ENCODE measurements at places on chromosomes 6 and 20.

GRCh38 chr6:29941471-29941870 lies 861 bp upstream of the HLA-A start:
- no peak for DNase-seq

GRCh38 chr6:127516662-127517273 lies 2.4 kb downstream of the MTCL3 start:
- DNase-seq, result no peak

- DNase-seq, result no peak
Observed at GRCh38 chr6:88386167-88386566, 220.0 kb upstream of the CNR1 start.

DNA sequence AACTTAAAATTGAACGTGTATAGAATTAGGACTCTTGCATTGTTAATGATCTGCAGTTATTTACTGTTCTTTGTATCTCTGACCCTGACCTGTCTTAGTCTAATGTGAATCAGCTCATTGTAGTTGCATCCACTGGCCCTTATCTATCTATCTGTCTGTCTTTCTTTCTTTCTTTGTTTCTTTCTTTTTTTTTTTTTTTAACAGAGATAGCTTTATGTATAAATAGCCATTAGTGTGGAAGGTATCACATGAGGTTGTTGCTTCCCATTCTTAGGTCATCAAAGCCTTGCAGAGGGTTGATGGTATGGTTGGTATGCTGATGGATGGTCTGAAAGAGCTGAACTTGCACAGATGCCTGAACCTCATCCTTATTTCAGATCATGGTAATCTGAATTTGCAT lies 59.9 kb downstream of the ENPP1 start:
- DNase-seq, result no peak

DNA sequence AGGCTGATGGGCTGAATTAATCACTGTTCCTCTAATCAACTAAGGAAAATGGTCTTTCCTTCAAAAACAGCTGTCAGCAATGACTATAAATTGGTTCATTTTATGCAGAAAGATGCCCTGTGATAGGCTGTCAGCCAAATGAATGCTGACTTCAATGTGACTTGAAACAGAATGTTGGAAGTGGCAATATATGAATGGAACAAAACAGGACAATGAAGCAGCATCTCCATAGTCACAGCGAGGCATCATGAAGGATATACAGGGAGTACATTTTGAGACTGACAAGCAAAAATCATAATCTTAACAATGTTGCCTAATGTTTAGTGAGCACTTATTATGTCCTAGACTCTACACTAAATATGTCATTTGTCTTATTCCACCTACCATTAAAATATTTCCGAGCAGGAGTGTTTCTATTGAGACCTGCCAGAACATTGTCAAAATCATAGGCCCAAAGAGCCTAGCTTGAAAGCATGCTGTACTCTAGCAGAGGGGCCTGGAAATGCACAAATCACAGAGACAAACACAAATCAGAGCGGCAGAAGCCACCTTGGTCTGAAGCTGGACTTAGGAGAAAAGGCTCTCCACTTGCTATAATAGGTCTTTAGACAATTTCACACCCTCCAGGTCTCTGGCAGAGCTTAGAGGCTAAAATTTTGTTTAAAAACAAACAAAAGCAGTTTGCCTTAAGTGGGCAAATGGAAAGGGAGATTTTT lies 63.3 kb downstream of the FAM50B start:
- DNase-seq, result no peak

GRCh38 chr20:62019144-62019805 lies 46.4 kb downstream of the TAF4 start:
- DNase-seq, result no peak

- DNase-seq, result no peak
Observed at GRCh38 chr6:118246406-118246805, 301.7 kb upstream of the PLN start.

GRCh38 chr6:33794910-33795623 lies 6.1 kb upstream of the LEMD2 start:
- DNase-seq, result no peak

GRCh38 chr20:48674461-48674860 lies 153.3 kb downstream of the PREX1 start:
- DNase-seq, result no peak

DNA sequence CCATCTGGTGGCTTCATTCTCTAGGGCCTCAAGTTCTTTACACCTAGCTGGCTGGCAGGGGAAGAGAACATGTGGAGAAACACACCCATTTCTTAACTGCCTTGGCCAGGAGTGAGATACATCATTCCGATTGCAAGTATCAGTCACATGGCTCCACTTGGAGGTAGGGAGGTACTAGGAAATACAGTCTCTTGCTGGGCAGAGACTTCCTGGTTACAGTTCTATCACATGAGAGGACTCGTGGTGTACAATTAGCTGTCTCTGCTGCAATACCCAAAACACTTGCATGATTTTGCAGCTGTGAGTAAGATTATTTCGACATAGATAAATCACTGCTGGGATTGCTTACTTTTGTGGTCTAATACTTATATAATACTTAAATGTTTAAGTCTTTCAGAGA lies 51.1 kb downstream of the GTF2H5 start:
- no peak for DNase-seq

- no peak for DNase-seq
Observed at GRCh38 chr20:34108616-34109174, 3.3 kb downstream of the EIF2S2 start.

GRCh38 chr6:132527791-132528190 lies 10.3 kb upstream of the TAAR9 start:
- no peak for DNase-seq

DNA sequence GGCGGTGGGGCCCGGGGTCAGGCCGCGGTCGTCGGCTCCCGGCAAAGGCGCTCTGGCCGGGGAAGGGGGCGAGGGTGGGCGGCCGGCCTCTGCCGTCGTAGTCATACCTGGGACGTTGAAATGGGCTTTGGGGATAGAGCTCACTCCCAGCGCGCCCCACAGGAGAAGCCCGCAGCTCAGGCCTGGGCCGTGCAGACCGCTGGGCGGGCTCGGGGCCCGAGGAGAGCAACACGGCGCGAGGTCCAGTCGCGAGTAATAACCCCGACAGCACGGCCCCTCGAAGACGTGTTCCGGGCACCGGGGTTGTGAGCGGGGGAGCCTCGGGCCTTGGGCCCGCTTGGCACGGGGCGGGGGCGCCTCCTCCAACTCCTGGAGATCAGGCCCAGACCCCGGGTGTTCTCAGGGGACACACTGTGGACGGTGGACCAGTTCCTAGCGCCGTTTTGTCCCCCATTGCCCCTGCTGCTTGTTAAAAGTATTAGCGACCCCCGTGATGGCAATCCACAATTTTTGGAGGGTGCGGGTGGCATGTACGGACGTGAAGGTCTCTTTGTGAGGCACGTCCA lies 10.9 kb downstream of the FOXC1 start:
- DNase-seq, result no peak

- DNase-seq, result no peak
Observed at GRCh38 chr6:127302728-127303660, 36.3 kb downstream of the RNF146 start.

DNA sequence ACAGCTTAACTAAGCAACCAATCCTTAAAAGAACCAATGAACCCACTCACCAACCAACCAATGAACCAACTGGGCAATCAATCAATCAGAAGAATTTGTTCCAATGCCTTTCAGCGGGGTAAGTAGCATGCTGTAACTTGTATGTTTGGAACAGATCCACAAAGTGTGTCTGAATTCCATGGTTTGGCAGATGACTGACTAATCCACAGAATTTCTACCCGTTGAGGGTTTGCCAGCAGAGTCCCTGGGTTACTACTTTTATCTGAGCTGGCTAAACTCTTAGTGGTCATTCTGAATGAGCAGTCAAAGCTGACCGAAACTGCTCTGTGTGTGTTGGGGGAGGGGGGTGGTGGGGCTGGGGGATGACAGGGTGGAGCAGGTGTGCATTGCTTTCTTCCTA lies 125.0 kb upstream of the JAG1 start:
- DNase-seq, result no peak

GRCh38 chr20:63322146-63322932 lies 29.4 kb downstream of the COL20A1 start:
- DNase-seq, result no peak

GRCh38 chr20:63964412-63964811 lies 5.3 kb downstream of the ZNF512B start:
- DNase-seq, result no peak

DNA sequence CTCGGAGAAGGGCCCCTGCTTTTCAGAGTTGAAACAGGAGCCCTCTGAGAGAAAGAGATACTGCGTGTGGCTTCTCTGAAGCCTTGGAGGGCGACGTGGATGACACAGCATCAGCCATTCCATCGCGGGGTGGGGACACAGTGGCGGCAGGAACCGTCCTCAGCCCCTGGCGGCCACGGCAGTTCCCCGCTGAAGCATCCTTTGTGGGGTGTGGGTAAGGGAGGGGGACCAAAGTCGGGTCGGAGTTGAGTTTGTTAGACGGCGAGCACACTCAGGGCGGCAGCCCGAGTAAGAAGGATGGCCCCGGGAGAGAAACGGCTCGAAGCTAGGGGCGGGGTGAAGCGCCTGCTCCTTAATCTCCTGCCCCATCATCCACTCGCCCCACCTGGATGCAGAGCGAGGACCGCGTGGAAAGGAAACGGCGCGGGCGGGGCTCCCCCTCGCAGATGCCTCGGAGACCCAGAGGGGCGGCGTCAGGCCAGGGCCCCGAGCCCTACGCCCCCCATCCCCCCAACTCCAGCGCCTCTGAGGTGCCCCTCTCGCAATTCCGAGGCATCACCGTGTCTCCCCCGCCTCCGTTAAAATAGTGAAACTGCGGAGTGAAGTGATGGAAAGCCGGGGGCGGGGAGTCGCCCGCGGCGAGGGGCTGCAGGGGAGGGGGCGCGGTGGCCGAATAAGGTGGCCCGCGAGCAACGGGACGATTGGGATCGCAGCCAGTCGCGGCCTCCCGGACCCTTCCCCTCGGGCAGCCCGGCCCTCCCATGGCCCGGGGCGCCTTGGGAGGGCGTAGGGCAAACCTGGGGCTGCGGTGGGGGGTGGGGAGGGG lies 796 bp upstream of the RREB1 start:
- DNase-seq, result no peak

GRCh38 chr20:51440589-51440988 lies 101.9 kb downstream of the NFATC2 start:
- DNase-seq, result no peak

DNA sequence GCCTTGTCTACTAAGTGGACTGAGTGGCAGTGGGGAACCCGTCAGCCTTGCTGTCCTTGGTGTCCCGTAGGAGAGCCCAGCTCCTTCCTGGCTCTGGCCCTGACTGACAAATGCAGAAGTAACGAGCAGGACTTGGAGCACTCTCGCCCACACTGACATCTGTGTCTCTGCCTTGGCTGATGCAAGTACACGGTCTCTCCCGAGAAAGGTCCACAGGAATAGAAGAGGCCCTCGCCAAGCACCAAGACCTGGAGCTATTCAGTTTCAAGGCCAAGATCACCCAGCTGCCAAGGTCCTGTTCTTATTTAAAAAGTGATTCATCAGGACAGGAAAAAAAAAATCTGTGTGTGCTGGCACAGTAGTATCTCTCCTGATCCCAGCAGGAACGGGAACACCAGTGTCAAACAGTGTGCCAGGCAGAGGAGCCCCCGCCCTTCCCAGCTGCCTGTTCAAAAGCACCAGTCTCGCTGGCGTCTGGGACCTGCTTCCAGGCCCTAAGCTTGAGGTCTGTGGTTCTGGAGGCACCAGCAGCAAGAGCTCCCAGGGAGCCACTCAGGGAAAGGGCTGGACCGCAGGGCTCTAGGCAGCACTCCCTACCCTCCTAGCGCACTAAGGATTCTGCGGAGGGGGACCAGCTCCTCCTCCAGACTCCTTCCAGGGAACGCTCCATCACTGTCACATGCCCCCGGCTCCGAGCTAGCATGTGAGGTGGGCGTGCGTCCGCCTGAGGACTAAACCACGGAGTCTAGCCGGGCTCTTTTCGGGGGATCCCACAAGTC lies 376.9 kb downstream of the RNGTT start:
- no peak for DNase-seq

- DNase-seq, result no peak
Observed at GRCh38 chr20:46275091-46275490, 33.2 kb downstream of the CDH22 start.

GRCh38 chr6:74925683-74926082 lies 280.2 kb downstream of the COL12A1 start:
- DNase-seq, result no peak

GRCh38 chr20:270517-270916 lies 13.0 kb downstream of the DEFB132 start:
- DNase-seq, result no peak

GRCh38 chr20:187733-188132 lies 1.8 kb downstream of the DEFB128 start:
- DNase-seq, result no peak

- DNase-seq, result no peak
Observed at GRCh38 chr6:156021746-156022396, 566.2 kb upstream of the NOX3 start.

GRCh38 chr6:94511502-94512088 lies 1065.7 kb upstream of the MANEA start:
- no peak for DNase-seq

GRCh38 chr6:169575365-169575764 lies 126.5 kb downstream of the WDR27 start:
- no peak for DNase-seq

GRCh38 chr6:108592371-108593337 lies 31.9 kb downstream of the FOXO3 start:
- no peak for DNase-seq

- no peak for DNase-seq
Observed at GRCh38 chr6:72757048-72757447, 135.2 kb downstream of the KCNQ5 start.

- no peak for DNase-seq
Observed at GRCh38 chr20:38252292-38253288, 7.9 kb downstream of the KIAA1755 start.
